Stimulated activated CD4-positive, alpha-beta T cell treated with anti-CD3 and anti-CD28 coated beads, Interleukin-2, amount 100 ng/mL, for 4 hours (primary cell): ENCODE measurements at places on chromosomes 16 and 17.

DNA sequence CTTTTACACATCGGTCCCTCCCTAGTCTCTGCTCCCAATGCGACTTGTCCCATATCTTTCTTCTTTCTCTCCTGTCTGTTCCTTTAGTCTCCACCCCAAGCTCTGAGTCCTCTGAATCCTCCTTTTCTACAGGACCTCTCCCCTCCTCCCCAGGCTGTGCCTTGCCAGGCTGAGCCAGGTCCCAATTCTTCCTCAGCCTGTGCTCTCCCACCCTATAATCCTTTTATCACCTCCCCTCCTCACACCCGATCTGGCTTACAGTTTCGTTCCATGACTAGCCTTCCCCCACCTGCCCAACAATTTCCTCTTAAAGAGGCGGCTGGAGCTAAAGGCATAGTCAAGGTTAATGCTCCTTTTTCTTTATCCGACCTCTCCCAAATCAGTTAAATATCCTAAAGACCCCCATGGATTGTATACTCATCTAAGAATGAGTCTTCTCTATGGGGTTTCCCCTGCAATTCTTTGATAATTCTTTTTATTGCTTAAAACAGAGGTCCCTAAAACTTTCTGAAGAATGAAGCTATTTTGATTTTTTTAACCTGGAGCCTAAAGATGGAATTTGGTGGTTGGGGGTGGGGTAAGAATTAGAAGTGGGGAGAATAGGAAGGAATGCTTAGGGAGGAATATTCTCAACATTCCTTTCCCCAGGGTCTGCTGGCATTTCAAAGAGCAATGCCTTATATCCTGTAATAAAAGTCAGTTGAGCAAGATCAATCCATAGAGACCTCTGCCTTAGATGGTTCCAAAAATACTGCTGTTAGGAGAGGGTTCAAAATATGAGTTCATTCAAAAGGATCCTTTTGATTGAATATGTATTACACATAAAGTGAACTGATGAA is 102.8 kb downstream of the MYO1D start:
- DNase-seq, result no peak

GRCh38 chr17:44376124-44376523 is 12.5 kb upstream of the FAM171A2 start:
- no peak for DNase-seq

- DNase-seq, result no peak
Measured at GRCh38 chr17:77120868-77121267, 19.9 kb upstream of the SEC14L1 start.

DNA sequence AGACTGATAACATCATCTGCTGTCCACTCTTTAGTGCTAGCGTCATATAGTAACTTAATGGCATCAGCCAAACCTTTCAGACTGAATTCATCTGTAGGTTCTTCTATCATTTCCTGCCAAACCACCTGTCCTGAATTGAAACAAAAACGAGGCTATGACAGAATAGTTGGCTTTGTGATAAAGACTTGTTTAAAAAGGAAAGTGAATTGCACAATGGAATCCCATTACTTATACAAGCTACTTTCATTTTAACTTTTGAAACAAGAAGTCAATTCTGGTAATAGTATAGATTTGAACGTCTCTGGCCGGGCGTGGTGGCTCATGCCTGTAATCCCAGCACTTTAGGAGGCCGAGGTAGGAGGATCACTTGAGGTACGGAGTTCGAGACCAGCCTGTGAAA is 18.2 kb downstream of the LASP1NB start:
- no peak for DNase-seq

DNA sequence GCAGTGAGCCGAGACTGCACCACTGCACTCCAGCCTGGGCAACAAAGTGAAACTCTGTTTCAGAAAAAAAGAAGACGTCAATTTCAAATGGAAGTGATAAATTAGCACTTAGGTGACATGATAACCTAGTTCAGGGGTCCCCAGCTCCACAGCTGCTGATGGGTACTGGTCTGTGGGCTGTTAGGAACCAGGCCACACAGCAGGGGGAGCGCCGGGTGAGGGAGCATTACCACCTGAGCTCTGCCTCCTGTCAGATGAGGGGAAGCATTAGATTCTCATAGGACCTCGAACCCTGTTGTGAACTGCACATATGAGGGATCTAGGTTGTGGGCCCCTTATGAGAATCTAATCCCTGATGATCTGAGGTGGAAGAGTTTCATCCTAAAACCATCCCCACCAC is 253.0 kb downstream of the FOXL1 start:
- DNase-seq, result no peak

- DNase-seq, result no peak
Measured at GRCh38 chr16:67415872-67416793, at the start of gene ZDHHC1. ZDHHC1 (minus strand) TSS chr16:67416477; CDS start chr16:67407775, 8,702 bp downstream.

DNA sequence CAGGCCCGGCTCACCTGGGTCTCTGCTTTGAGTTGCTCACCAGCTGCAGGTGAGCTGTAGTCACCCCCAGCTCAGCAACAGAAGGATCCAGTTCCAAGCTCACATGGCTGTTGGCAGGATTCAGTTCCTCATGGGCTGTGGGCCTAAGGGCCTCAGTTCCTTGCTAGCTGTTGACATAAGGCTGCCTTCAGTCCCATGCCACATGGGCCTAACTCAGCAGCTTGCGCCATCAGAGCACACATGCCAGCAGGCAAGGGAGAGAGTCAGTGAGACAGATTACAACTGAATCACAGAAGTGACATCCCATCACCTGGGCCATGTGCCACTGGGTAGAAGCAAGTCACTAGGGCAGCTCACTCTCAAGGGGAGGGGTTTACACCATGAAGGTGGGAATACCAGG is 24.7 kb downstream of the PSMD7 start:
- no peak for DNase-seq
